ENCODE measurements at places on chromosomes 2 and 18.

- DNase-seq: no peak
Measured at GRCh38 chr2:85787981-85788340, 34.2 kb downstream of the ATOH8 start.

DNA sequence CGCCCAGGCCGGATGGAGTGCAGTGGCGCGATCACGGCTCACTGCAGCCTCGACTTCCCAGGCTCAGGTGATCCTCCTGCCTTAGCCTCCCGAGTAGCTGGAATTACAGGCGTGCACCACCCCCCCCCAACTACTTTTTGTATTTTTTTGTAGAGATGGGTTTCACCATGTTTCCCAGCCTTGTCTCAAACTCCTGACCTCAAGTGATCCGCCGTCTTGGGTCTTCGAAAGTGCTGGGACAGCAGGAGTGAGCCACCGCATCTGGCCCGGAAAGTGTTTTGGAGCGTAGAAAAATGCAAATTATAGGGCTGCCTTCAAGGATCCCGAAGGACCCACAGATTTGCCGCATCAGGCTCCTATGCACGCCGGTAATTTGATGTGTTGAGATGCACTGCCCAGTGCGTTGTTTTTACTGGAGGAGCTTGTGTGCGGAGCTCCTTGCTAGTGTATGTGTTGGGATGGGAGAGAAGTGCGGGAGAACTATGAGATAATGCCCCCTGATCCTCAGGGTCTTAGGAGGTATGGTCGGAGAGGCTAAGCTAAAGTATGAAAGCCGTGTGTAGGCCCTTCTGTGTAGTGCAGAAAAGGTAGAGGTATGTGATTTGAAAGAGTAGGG is 1.2 kb upstream of the CLASP1 start:
- DNase-seq: peak; percentile 8

- no peak for DNase-seq
Measured at GRCh38 chr2:10471955-10472354, 23.8 kb upstream of the ODC1 start.

DNA sequence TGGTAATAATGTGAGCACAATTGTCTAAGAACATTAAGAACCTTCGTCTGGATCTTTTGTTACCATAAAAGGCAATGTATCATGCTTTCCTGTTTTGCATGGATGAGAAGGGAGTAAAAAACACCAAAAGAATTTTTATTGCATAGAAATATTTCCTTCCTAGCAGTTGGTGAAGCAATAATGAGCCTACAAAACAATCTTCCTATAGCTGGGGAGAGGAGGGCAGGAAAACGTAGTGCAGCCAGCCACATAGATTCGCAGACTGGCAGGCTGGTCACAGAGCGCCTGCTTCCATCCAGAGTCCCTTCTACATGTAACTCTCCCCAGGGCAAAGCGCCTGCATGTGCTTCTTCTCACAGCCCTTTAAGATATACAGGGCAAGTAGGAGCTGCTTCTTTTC is 190.4 kb downstream of the BABAM2 start:
- DNase-seq: no peak

DNA sequence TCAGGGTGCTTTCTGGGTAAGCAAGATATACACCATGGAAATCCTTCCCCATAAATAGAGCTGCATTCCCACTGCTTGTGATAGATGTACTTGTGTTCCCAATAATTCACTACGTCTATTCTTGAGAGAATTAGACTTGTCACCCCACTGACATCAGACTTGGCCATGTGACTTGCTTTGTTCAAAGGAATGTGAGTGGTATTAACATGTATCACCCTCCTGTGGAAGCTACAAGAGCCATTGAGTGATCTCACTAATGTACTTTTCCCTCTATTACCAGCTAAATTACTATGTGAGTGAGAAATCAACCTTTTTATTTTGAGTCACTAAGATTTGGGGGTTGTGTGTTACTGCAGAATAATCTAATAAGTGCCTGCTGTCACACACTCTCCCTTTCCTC is 176.0 kb downstream of the CCDC178 start:
- DNase-seq: no peak

DNA sequence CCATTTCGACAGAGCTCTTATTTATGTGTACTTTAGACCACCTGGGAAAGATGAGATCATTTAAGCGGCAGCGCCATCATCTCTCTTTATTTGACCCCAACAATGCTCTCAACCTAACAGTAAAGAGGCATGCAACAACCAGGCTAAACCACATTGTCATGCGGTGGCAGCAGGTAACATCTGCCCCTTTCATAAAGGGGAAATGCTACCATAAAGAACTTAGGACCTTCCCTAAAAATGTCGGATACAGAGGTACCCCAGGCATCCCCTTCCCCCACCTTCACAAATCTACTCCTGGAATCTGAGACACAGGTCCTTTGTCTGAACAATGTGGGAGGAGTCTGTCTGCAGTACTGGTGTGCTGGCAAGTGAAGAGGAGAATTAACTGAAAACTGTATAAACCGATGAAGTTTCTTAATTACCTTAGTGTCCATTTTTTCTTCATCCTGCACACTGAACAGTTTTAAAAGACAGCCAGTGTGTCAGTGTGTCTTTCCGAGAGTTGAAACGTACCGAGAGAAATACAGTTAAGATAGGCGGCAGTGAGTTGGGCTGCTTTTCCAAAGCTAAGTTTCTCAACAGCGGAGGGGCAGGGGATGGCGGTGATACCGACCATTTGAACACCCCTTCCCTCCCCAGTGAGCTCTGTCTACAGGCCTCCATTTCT is 1.9 kb downstream of the MEX3C start:
- DNase-seq: no peak

DNA sequence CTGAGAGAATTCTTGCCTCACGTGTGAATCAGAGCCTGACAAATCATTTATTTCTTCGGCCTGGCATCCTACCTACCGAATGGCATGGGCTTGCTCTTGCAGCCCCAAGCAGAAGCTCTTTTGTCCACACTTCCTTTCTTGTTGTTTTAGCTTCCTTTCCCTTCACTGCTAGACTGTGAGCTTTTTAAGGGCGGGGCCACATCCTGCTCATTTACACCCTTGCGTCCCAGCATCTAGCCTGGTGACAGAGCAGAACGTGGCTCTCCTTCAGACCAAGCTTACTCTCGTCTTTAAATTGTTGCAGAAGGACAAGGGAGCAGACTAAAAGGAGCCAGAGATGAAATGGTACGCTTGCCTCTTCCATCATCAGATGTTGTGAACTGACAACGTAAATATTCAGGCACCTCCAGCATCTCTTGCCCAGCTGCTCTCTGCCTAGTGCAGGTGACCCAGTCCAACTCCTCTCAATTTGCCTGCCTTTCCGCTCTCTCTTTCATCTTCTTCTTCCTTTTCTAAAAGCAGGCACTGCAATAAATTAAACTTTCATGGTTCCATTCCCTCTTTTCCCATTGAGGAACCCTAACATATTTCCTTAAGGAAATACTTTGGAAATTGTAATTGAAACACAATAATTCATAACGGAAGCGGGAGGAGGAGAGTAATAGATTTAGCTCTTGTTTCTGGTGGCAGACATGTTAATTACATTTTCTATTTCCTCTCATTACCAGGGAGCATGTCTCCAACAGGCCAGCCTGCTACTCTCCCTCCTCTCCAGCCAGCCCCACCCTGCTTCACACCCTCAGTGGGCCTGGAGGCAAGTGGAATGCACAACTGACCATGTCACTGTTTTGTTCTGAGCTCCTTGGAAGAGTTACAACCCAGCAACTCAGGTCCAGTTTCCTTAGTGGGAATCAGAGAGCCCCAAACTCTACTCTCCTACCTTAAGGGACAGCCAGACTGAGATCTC is 228.1 kb upstream of the TRIB2 start:
- no peak for DNase-seq

DNA sequence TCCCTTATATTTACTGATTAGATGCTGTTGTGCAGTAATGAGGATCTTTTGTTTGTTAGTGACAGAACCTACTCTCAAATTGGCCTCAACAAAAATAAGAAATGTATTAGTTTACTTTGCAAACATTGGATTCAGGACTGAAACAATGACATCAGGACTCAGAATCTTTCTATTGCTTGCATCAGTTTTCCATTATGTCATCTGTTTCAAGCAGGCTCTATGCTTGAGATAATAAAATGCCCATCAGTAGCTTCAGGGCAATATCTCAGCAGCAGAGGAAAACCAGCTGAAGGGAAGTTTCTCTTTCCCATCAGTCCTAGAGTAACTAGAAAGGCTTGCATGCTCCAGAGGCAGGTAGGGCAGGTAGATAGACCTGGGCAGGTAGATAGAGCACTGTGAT is 375.5 kb upstream of the SLC8A1 start:
- DNase-seq: no peak

GRCh38 chr2:224286923-224287322 is 115.0 kb downstream of the FAM124B start:
- no peak for DNase-seq

GRCh38 chr2:121810959-121811853 is 55.8 kb downstream of the TSN start:
- DNase-seq: no peak

DNA sequence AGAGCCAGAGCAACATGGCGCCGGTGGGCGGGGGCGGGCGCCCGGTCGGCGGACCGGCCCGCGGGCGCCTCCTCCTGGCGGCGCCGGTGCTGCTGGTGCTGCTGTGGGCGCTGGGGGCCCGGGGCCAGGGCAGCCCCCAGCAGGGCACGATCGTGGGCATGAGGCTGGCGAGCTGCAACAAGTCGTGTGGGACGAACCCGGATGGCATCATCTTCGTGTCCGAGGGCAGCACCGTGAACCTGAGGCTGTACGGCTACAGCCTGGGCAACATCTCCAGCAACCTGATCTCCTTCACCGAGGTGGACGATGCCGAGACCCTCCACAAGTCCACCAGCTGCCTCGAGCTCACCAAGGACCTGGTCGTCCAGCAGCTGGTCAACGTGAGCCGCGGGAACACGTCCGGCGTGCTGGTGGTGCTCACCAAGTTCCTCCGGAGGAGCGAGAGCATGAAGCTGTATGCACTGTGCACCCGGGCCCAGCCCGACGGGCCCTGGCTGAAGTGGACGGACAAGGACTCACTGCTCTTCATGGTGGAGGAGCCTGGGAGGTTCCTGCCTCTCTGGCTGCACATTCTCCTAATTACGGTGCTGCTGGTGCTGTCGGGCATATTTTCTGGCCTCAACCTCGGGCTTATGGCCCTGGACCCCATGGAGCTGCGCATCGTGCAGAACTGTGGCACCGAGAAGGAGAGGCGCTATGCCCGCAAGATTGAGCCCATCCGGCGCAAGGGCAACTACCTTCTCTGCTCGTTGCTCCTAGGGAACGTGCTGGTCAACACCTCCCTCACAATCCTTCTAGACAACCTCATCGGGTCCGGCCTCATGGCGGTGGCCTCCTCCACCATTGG is 507 bp downstream of the CNNM4 start:
- DNase-seq: no peak

- DNase-seq: no peak
Measured at GRCh38 chr2:122542236-122542635, 786.8 kb downstream of the TSN start.

DNA sequence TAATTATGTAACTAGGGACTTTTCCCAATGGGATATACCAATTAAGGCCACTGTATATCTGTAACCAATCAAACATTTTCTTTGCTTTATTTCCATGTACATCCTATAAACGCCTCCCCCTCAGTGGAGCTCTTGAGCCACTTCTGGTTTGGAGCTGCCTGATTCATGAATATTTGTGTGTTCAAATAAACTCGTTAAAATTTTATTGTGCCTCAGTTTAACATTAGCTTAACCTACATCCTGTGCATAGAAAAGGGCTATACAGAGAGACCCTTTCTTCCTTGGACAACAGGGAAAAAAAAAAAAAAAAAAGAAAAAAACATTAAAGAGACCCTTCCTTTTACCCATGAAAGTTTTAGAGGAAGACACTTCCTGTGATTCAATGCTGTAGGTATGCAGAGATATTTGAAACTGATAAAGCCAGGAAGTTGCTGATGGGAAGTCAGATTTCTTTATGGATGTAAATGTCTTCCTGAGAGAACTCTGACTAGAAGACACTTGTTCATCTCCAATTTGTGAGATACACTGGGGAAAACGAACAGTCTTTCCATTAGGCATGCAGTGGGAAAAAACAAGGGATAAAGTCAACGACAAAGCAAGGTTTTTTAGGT is 614.6 kb upstream of the SOX11 start:
- DNase-seq: no peak

DNA sequence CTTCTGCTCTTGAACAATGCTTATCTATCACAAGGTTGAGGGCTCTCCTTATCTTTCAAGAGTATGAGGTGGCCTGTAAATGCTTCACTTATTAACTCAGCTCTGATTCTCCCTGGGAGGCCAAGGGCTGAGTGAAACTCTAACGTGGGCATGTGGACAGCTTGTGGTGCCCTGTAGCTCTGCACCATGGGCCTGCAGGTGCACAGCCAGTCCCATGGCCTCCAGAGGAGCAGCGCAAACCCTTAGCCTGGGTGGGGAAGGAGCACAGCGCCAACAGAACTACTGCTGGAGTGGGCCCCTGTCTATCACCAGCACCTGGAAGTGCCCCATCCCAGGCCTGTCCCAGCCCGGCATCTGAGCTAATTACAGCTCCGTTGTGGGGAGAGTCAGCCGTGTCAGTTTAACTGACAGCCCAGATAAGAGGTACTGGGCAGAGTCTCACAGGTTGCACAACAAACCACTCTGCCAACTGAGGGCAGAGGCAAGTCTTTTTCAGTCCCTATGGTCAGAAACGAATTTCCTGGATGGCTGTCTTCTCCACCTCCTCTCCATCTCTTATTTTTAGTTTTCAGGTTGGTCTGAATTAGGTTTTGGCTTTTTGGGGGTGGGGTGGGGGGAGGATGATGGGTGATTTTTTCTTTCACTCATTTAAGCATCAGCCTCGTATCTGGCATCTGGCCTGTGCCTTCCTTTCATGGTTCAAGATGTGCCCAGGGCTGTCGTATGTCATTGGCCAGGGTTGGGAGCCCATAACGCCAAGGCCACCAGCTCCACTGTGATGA is 219.5 kb downstream of the BCL2 start:
- no peak for DNase-seq

DNA sequence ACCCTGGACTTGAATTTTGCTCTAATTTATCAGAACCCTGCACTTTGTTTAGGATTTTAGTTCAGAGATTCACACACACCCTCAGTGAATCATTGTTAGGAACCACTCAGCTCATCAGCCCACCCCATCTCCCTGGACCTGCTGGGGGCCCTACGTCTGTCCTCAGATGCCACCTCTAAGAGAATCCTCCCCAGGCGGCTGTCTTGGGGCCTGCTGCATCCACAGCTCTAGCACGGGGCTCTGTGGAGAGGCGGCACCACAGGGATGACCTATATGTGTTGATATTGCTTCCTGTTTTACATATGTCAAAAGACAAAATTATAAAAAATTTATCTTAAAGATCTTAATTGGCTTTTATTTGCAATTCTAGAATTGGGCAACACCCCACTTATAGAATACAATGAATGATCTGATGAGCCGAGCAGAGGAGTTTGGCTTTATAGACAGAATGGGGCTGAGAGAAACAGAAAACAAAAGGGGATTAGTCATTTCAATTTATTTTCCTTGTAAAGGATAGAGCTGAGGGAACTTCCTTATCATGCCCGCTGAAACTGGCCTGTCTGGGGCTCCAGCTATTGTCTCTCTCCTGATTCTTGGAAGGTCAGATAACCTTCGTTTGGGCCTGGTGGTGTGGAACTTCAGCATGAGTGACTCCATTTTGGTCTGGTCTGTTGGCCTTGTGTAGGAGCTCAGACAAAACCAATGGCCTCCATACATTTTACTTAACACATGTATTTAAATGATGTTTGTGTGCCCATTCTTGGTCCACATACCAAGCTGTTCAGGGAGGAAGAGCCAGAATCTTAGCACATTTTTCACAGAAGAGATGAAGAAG is 1.4 kb downstream of the MYO7B start:
- no peak for DNase-seq

All from stimulated activated CD4-positive, alpha-beta T cell treated with anti-CD3 and anti-CD28 coated beads, Interleukin-15, amount 100 ng/mL, for 48 hours (primary cell).